ENCODE measurements at places on chromosomes 2 and 18.
A peak's percentile ranks its signal among the peaks of the same experiment; 100 is the strongest.

GRCh38 chr2:105879803-105880300 lies 135.1 kb downstream of the NCK2 start:
- no peak for DNase-seq

- no peak for DNase-seq
These were observed 18.9 kb downstream of the GRHL1 start for GRCh38 chr2:9970200-9971044.

- peak; percentile 3 for DNase-seq
These were observed 193.9 kb downstream of the ZRANB3 start for GRCh38 chr2:135337071-135337470.

GRCh38 chr2:23483791-23484190 lies 98.8 kb downstream of the KLHL29 start:
- no peak for DNase-seq

- DNase-seq: no peak
These were observed 17.2 kb downstream of the LNPK start for GRCh38 chr2:175984846-175985245.

DNA sequence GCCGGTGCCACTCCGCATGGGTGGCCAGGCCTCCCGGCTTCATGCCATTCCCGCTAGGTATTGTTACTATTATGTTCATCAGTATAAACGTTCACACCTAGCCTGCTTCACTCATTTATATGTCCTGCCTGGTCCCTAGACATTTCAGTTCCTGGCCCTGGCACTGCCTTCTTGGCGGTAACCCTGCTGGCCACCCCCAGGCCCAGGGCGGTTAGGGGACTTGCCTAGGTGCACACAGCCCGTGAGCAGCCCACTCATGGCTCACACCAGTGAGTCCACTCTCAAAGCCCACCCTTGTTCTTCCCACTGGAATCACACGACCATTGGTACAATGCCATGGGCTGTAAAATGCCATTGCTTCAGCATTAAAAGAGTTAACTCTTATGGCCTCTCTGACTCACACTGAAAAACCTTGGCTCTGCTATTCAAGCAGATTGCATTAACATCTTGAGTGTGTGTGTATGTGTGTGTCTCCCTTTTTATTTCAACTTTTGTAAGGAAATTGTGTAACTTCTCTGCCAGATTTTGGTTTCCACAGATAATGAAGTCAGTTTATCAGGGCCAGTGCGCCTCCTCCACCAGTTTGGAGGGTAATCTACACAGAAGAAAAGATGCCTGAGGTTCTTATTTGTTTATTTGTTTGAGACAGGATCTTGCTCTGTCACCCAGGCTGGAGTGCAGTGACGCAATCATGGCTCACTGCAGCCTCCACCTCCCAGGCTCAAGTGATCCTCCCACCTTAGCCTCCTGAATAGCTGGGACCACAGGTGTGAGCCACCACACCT lies 74.2 kb downstream of the RAB31 start:
- peak; percentile 94 for DNase-seq

GRCh38 chr2:168471163-168471475 lies 15.0 kb downstream of the CERS6 start:
- DNase-seq: no peak

- peak; percentile 70 for DNase-seq
These were observed 211.6 kb downstream of the TRIB2 start for GRCh38 chr2:12928197-12928774.

- DNase-seq: no peak
These were observed 143.6 kb downstream of the RNF144A start for GRCh38 chr2:7060631-7061449.

DNA sequence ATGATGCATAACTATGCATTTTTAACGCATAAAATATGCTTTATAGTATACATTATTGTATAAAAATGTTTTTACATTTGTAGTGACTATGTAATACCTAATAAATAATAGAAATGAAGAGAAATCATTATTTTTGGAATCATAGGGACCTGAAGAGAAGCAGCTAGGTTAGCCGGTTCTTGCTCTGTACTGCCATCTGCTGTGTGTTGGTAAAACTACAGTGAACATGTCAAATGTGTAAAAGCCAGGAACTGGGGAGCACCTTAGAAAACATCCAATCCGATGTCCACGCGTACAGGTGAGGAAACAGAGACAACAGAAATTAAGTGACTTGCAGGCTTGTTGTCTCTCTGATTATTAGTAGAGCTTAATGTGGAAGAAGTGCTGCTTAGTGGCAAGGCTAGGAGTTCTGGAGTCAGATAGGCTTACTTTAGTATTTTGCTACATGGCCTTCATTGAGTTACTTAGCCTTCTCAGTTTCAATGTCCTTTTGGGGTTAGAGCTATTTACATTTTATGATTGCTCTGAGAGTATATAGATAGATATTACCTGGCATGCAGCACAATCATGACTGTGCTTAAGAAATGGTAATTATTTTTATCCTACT lies 386.5 kb downstream of the DLGAP1 start:
- DNase-seq: peak; percentile 63

- DNase-seq: no peak
These were observed 129.7 kb downstream of the PHLPP1 start for GRCh38 chr18:62844850-62845643.

GRCh38 chr18:52343731-52344340 lies 3.8 kb downstream of the DCC start:
- DNase-seq: no peak

- DNase-seq: peak; percentile 41
These were observed 36.2 kb downstream of the KDM3A start for GRCh38 chr2:86477349-86477748.

DNA sequence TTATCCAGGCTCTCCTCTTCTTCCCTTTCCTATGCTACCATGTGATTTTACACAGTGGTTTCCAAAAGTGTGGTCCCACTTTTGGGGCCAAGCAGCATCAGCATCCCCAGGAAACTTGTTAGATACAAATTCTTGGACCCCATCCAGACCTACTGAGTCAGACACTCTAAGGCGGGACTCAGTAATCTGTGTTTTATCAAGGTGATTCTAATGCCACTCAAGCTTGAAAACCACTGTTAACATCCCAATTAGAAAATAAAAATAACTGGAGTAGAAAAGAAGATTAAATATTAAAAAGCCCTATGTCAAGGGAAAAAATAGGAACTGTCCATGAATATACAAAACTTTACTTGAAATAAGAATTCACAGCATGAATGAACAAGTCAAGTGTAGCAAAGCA lies 10.8 kb downstream of the DSG2 start:
- no peak for DNase-seq

- DNase-seq: peak; percentile 75
These were observed 18.8 kb upstream of the MREG start for GRCh38 chr2:216031960-216032689.

- no peak for DNase-seq
These were observed 197.1 kb downstream of the BCL11A start for GRCh38 chr2:60356346-60356745.

- DNase-seq: peak; percentile 29
These were observed 193.2 kb upstream of the MEX3C start for GRCh38 chr18:51390702-51391101.

- DNase-seq: no peak
These were observed 66.0 kb downstream of the ST3GAL5 start for GRCh38 chr2:85822766-85823165.

DNA sequence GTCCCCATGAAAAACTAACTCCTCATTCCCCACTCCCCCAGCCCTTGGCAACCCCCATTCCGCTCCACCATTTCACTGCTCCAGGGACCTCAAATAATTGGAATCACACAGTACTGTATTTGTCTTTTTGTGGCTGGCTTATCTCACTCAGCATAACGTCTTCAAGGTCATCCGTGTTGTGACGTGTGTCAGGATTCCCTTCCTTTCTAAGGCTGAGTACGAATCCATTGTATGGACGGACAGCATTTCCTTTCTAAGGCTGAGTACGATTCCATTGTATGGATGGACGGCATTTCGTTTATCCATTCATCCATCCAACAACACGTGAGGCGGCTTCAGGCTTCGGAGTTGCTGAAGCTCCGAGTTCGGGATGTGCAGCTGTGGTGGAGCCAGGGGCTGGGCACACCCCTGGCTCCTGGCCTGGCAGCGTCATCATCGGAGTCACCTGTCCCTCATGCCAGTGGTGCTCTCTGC lies 1.2 kb upstream of the ASB1 start:
- no peak for DNase-seq

Measured in choroid plexus epithelial cell (primary cell).